Caco-2 (cell line): ENCODE measurements at places on chromosomes 7 and 10. TPM values are rescaled to one million over a fixed set of nuclear protein-coding genes. Genes with fewer than 3 reads are reported as not detected.

DNA sequence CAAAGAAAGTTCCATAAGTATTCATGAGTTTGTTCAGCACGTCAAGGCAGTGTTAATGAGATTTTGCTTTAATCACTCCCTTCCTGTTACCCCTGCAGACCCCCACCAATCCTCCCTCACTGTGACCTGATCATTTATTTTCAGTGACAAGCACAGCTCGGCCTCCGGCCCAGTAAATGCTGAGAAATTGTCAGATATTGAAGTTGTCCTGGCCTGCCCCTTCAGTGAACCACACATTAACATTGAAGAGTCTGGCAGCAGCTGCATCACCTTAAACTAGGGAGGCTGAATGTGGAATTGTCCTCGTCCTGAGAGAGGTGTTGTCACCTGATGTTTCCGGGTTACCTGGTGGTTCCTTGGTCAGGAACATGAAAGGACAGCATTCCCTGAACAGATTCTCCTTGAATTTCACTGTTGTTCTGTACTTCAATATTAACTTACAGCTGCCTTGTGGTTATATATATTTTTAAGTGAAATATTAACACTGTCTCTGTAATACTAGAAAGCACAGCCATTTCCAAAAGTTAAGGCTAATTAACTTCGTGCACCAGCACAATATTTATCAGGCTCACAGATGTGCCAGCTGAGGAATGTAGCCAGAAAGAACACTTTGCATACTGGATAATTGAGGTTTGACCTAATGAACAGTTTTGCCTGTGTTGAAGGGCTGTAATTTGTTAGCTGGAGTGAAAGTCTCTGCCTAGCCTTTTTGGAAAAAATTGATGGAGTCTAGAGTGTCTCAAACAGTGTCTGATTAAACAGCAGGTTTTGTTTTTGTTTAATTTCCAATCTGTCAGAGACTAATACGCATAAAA is 265.3 kb downstream of the HDAC9 start:
- DNase-seq, result no peak
- no peaks in the 10 kb centered on the region for H3K27me3 ChIP-seq
- H3K4me1 ChIP-seq, result no peaks in the 10 kb centered on the region

The PAX4 gene
- total RNA-seq, result not detected in 2 replicates

GRCh38 chr10:109306698-109307097 is 616.6 kb downstream of the XPNPEP1 start:
- no peak for DNase-seq
- no peaks in the 10 kb centered on the region for H3K27me3 ChIP-seq
- no peaks in the 10 kb centered on the region; the same call in 1 of the 2 replicates for H3K36me3 ChIP-seq
- H3K27ac ChIP-seq, result peak overlapping the region; percentile 73

DNA sequence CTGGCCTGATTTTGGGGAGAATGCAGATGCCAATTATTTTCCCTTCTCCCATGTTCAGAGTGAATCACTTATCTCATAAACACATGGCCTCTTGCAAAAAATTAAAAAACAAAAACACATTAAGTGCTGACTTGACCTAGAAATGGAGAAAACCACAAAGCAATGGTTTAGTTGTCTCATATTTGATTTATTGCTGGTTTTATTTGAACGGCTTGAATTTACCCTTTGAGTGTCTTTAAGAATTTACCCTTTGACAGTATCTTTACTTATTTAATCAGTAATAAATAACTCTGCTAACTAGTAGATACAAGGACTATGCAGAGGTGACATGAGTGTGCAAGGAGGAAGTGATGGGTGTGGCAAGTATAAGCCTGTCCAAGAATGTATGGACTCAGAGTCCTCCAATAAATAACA is 68.1 kb upstream of the GSDME start:
- no peak overlapping the region for H3K4me3 ChIP-seq
- no peak for DNase-seq
- H3K4me1 ChIP-seq, result peaks cover 76% of the 10 kb centered on the region
- peak overlapping the region; percentile 94 for H3K27ac ChIP-seq
- no peaks in the 10 kb centered on the region for H3K36me3 ChIP-seq
